ENCODE measurements at places on chromosomes 3 and 15. TPM values are rescaled to one million over a fixed set of nuclear protein-coding genes. Genes with fewer than 3 reads are reported as not detected.

MKRN2OS gene
- total RNA-seq: not detected

TMC3 gene
- total RNA-seq: not detected

SUSD5 gene
- not detected for total RNA-seq

DNA sequence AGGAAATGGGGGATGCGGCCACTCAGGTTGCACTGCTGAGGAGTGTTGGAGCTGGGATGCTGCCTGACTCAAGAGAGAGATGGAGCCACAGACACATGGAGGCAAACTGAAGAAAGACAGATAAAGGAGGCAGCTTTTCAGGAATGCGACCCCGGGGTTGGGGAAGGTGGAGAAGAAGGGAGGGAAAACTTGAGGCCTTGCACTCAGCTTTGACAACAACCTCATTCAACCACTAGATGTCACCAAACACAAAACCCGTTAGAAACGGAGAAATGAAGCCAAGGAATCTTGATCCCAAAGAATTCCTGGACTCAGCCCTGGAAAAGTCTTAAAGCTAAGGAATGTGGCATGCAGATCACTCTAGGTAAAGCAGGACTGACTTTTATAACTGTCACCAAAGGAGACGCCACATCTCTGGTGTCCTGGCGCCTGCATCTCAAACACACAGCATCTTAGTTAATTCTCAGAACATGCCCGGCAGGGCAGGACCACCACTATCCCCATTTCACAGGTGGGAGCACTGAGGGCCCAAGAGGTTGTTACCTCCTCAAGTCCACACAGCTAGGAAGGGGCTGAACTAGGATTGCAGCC, 59.6 kb upstream of the LMCD1 start:
- DNase-seq: no peak

DNA sequence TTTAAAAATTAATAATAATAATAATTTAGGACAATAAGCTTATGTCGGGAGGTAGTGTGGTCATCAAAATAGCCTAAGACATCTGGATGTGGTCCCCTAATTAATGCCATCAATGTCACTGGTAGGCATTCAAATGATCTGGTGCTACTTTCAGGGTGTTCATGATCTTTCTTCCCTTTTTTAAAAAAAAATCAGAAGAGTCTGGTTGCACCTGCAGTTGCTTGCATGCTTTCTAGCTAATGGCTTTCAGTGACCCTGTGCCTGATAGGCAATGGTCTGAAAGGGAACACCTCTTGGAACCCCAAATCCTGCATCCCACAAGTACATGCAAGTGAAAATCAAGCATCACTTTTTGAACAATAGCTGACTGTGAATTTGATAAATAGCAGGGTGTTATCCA, 64.1 kb upstream of the KBTBD8 start:
- no peak for DNase-seq

DNA sequence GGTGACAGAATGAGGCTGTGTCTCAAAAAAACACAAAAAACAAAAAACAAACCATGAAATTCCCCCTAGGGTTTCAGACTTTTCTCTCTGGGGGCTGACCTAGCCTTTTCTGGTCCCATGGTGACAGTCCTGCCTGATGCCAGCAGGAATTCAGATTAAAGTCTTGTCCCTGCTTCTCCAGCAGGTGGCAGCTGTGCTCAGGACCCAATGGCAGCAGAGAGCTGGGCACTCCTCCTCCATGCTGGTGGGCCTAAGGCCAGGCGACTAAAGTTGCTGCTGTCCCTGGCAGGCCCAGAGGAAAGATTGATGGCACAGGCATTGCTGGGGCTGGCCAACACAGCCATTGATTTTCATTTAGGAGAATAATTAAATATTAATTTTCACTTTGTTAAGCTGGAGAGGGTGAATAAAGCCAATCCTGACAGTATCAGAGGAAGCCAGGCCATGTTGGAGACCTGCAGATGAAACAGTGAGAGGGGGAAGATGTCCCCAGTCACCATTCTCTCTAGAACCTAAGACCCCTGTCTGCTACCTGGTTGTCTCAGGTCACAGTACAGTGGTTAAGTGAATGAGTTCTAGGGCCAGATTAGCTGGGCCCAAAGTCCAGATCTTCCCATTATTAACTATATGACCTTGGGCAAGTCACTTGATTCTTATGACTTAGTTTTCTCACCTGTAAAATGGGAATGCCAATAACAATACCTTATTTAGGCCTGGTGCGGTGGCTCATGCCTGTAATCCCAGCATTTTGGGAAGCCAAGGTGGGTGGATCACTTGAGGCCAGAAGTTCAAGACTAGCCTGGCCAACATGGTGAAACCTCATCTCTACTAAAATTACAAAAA, 7.1 kb downstream of the CELF6 start:
- DNase-seq: peak; percentile 61

DNA sequence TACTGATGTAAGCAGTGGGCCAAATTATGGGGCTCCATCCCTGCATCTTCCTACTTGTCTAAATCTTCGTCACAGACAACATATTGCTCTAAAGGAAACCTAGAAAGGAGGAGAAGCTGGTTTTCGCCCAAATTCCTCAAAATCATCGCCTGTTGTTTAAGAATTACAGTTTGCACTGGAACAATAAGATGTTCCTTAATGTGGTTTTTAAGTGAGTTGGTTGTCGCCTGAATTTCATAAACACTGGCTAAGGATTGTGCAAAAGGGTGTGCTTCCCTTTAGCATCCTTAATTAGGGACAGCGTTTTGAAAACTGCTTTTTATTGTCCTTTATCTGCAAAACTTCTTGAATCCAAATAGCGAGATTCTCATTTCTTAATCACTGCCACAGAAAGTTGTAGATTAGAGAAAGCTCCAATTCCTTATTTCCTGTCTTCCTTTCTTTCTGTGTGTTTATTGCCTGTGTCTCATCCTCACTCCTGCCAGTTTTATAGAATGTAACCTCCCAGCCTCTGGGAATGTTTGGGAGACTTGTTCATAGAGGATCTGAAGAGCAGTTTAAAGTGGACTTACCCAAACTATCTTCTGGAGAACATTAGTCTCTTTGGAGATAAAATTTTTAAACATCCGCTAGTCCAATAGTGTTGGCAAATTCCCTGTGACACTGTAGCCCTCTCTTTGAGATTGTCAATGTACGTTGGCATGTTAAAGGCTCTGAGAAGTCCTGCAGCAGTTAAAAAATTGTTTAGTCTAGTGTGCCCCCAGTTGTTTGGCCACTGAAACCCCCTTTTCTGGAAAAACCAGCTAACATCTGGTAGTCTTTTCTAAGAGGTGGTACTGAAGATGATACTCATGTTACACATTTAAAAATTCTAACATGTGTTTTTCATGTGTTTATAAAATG, 50.4 kb downstream of the FLNB start:
- DNase-seq: no peak

GRCh38 chr3:45021524-45022297, 4.4 kb upstream of the CLEC3B start:
- no peak for DNase-seq

GRCh38 chr3:86988235-86988634, 2.7 kb downstream of the VGLL3 start:
- DNase-seq: no peak

- no peak for DNase-seq
Observed at GRCh38 chr15:101025896-101026631, 106.9 kb downstream of the LRRK1 start.

- DNase-seq: no peak
Observed at GRCh38 chr15:100715571-100716455, 113.4 kb downstream of the ASB7 start.

DNA sequence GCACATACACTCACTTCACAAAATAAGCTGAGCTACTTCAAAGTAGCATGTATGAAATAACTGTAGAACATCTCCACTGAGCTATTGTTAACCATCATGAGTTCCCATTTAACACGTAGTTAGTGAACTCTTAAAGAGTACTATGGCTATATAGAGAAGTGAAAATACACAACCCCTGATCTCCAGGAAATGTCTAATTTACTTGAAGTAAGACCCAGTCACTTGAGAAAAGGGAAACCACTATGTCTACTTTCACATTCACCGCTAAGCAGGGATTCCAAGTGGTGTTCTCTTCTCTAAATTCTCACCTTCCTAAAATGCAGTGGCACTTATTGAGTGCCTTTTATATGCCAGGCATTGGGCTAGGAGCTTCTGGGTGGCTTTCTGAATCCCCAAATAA, 35.0 kb upstream of the COLQ start:
- no peak for DNase-seq
